ENCODE measurements at places on chromosomes 3 and 15. TPM values are rescaled to one million over a fixed set of nuclear protein-coding genes. Genes with fewer than 3 reads are reported as not detected.

DNA sequence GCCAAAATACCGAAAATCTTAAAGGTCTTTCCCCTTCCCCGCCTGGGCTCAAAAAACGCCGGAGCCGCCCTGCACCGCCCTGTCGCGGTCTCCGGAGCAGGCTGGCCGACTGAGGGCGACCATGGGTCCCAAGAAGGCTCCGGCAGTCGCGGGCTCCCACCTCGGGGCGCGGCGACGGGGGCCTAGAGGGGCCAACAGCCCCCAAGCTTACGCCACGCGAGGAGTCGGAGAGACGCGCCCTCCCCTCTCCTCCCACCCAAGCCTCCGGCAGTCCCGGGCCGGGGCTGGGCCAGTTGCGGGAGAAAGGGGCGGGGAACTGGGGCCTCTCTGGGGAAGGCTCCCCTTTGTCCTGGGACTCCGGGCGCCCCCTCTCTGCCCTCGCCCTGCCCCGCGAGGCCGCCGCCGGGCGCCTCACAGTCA, 69.2 kb downstream of the GOLGA8B start:
- peak; percentile 39 for DNase-seq

CD80 gene
- total RNA-seq, result 1.2 TPM

DNA sequence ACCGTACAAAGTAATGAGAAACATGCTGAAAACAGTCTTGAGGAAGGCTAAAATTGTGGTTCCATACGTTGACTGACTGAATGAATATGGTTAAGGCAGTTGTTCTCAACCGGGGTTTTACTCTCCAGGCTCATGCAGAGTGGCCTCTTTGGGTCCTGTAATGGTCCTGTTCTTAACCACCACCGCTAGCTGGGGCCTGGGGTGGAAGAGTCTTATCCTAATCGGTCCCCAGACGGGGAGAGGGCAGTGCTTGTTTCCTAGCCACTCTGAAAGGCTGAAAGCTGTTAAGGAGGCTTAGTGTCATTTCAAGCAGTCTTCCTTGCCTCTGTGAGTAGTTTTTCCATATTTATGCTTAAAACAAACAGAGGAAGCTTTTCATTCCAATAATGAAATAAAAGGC, 32.0 kb downstream of the SELENOT start:
- no peak for DNase-seq

ZBBX gene
- not detected for total RNA-seq

GRCh38 chr3:13493867-13494441, 13.8 kb downstream of the HDAC11 start:
- no peak for DNase-seq

DNA sequence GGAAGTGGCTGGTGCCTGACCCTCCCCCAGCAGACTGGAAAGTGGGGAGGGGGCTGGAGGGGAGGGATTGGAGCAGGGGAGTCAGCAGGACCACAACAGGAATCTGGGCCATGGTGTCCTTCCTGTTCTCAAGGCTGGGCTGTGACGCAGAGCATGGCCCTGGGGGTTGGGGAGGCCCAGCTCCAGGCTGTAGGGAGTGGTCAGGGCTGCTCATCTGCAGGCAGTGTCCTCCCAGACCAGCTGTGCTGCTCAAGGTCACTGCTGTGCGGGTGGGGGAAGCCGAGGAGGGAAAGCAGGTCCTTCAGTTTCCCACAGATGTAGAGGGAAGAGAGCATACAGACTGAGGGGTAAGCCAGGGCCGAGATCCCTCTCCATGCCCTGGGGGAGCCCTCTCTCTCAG, 40.7 kb downstream of the CYP11A1 start:
- DNase-seq, result no peak

TMEM212 gene
- not detected for total RNA-seq
